ENCODE measurements at places on chromosomes 2 and 18. TPM values are rescaled to one million over a fixed set of nuclear protein-coding genes. Genes with fewer than 3 reads are reported as not detected.

- H3K36me3 ChIP-seq: no peaks in the 10 kb centered on the region
- H3K27me3 ChIP-seq: no peaks in the 10 kb centered on the region
- peaks cover 38% of the 10 kb centered on the region for H3K4me1 ChIP-seq
Observed at GRCh38 chr2:43170405-43171105, 55.9 kb downstream of the ZFP36L2 start.

Gene KATNAL2
- 8.7 TPM for total RNA-seq

DNA sequence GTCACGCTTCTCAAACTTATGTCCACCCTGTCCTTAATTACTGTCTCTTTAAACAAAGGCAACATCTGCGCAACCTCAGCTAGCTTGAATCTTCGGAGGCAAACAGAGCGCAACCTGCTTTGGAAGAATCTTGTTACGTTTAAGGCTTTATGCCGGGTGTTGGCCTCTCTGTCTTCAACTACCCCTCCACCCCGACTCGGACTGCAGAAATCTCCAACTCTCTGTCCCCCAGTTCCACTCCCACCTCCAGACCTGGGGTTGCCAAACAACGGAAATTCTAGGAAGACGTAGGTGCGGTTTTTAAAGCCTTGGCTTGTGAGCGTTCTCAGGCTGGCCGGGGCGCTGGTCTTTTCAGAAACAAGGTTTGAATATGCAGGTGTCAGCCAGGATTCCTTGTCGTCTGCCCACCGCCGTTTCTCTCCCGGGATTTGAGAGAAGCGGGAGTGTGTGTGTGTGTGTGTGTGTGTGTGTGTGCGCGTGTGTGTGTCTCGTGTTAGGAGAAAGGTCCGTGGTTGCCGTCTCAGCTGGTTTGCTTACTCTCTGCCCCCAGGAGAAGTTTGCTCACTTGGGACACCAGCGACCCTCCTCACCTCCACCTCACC is 1.1 kb upstream of the ONECUT2 start:
- peaks cover 97% of the 10 kb centered on the region for H3K27me3 ChIP-seq
- H3K27ac ChIP-seq: no peak overlapping the region
- peaks cover 63% of the 10 kb centered on the region for H3K4me1 ChIP-seq
- peak; percentile 9 for DNase-seq

Gene CIDEA
- not detected for total RNA-seq

DNA sequence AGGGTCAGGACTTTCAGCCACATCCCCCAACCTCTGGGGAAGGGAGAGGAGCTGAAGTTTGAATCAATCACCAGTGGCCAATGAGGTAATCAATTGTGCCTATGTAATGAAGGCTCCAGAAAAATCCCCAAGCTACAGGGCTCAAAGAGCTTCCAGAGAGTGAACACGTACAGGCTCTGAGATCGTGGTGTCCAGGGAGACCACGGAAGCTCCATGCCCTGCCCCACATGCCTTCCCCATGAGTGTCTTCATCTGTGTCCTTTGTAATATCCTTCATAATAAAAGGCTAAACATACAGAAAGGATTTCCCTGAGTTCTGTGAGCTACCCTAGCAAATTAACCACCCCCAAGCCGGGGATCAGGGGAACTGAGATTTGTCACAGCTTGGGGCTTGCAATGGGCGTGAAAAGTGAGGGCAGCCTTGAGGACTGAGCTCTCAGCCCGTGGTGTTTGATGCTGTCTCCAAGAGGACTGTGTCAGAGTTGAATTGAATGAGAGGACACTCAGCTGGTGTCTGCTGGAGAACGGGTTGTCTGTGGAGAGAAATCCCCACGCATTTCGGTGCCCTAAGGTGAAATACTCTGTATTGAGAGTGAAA is 25.5 kb upstream of the TUBB6 start:
- peaks cover 15% of the 10 kb centered on the region for H3K4me1 ChIP-seq
- H3K4me3 ChIP-seq: no peak overlapping the region
- no peak for DNase-seq
- no peaks in the 10 kb centered on the region for H3K36me3 ChIP-seq

DNA sequence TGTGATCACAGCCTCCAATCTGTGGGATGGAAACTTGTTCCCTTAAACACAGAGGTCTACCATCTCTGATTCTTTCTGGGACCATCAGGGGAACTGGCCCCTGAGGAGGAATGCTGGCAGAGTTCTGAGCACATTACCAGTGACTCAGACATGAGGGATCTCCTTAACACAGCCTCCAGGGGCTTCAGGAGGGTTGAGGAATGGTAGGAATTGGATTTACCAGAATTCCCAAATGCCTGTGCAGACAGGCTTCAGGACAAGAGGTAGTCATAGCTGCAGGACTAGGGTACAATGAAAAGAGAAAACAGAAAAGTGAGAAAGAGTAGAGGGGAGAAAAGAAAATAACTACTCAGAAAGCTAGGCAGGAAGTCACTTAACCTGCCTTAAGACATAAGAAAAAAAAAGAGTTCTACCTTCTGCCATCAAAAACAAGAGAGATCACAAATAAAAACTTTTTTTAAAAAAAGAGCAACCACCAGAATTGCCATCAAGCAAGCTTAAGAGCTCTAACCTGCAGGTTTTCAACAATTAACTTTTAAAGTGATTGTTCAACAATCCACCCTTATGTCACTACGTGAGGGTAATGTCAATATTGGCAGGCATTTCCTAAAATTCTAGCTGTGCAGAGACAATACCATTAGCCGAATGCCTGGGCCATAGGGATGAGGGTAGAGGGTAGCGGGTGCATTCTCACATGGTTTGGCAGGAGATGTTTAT is 524.4 kb downstream of the BCL11A start:
- DNase-seq: no peak
- no peak overlapping the region for H3K27ac ChIP-seq
- no peaks in the 10 kb centered on the region for H3K27me3 ChIP-seq

Gene SGPP2
- not detected for total RNA-seq

- peak overlapping the region; percentile 37 for H3K27ac ChIP-seq
- H3K36me3 ChIP-seq: peaks cover 28% of the 10 kb centered on the region
- H3K4me1 ChIP-seq: peaks cover 29% of the 10 kb centered on the region
- H3K4me3 ChIP-seq: no peak overlapping the region
- no peak for DNase-seq
Observed at GRCh38 chr2:98498703-98499440, 54.2 kb downstream of the INPP4A start.

DNA sequence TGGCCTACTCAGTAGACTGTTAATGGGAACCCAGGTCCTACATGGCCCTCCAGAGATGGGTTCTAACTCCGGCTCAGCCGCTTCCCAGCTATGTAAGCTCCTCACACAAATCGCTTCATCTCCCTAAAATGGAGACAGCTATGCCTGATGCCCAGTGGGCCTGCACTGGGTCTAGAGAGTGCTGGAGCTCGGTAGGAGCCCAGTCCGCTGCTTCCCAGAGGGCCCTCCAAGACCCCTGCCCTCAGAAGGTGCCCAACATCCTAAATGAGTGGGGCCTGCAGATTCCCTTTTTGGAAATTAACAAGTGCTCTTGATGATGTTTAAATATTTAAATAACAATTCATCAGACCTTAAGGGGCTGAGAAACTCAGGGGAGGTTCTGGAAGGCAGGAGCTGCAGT is 47.1 kb downstream of the HS1BP3 start:
- H3K27me3 ChIP-seq: peaks cover 2% of the 10 kb centered on the region
- no peak overlapping the region for H3K27ac ChIP-seq
- peaks cover 12% of the 10 kb centered on the region for H3K36me3 ChIP-seq

Gene ERBB4
- total RNA-seq: 10.2 TPM

Gene PROKR1
- total RNA-seq: 0.16 TPM

Gene MYCN
- total RNA-seq: 149 TPM
